Activated gamma-delta T cell (primary cell): ENCODE measurements at places on chromosomes 2 and 18.

GRCh38 chr2:217125014-217125413 is 265.1 kb upstream of the TNP1 start:
- no peak for DNase-seq

GRCh38 chr2:27582129-27582694 is 630 bp upstream of the ZNF512 start:
- DNase-seq = no peak

DNA sequence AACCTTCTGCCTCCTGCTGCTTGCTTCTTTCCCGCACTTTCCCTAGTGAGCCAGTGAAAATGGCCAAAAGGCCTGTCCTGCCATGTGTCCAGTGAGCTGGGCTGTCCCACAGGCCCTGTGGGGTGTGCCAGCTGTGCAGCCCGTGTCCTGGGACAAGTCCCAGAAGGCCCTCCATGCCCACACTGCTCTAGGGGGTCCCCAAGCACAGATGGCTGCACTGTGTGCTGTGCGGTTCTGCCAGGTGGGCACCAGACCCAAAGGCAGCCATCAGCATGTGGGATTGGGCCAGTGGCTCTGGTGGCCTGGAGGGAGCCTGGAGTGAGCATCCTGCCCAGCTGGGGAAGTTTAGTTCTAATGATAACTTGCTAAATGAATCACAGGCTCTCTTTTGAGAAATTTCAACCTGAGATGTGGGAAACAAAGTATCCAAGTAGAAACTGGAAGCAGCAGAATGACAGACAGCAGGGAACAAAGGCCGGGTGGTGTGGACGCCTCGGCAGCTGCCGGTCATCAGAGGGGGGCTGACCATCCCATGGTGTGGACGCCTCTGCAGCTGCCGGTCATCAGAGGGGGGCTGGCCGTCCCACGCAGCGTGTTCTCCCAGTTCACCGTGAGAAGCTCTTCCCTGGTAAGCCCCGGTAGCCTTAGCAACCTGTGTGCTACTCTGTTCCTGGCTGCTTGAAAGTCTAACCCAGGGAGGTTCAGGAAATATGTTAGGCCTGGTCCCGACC is 9.9 kb upstream of the CNDP2 start:
- no peak for DNase-seq

DNA sequence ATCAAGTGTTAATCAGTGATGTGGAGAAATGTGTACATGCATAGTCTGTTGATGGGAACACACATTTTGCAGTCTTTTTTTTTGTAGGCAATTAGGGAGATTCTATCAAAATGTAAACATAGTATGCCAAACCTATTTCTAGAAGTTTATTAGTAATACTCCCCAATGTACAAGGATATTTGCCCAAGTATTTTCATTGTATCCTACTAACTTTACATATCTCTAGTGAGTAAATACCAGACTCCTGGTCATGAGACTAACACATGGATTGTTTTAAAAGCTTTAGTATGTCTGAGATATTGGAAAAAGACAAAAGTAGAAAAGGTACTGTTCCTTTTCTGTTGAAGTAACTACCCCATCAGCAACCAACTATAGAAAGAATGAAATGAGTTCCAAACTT is 513.0 kb downstream of the PTPRM start:
- DNase-seq = no peak

DNA sequence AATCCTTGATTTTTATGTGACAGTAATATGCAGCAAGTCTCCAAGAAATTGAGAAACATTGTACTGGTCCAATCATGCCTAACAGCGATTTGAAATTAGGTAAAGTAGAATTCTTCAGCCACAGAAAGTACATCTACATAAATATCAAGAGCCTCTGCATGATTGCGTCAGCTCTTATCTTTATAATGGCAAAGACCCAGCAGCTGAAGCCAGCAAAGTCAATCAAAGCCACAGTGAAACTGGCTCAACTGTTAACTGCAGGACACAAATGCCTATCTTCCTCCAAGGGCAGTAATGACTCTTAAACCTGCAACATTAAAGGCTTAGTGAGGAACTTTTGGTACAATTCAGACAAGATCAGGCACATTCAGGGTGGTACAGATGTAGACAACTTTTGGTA is 102.5 kb downstream of the BARD1 start:
- DNase-seq = no peak

- no peak for DNase-seq
Measured at GRCh38 chr2:24788816-24789215, 4.4 kb downstream of the PTRHD1 start.

DNA sequence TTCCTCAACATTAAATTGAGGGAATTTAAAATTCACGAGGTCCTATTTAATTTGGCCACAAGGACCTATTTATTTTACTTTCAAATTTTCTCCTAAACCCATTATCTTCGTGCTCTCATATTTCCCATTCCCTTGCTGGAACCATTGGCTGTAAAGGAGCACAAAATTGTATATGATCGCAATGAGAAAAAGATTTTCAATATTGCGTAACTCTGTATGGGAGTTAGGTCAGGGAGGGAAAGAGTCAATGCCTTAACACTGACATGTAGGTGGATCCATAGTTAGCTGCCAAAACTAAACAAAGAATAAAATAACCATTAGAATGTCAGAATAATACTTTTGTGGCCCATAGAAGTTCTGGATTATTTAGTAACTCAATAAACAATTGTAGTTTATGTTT is 40.6 kb upstream of the ZC3H15 start:
- DNase-seq = no peak

DNA sequence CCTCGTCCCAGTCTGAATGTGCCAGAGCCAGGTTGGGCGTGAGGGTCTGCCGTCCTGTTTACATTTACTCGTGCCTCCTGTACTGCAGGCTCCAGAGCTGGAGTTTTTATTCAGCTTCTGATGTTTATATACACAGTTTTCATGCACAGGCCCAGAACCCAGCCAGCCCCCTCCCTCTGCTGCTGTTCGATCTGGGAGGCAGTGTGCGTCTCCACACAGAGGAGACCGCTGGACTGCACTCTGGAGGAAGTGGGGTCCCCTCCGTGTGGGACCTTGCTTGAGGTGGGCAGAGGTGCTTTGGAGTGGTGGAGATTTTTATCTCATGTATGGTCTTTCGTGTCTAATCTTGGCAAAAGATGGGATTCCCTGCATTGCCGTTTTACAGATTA is 90.6 kb downstream of the GLI2 start:
- DNase-seq = no peak

- DNase-seq = no peak
Measured at GRCh38 chr2:38230756-38231155, 146.3 kb downstream of the ATL2 start.

GRCh38 chr2:204982303-204982702 is 437.0 kb downstream of the PARD3B start:
- DNase-seq = no peak

- no peak for DNase-seq
Measured at GRCh38 chr2:159539701-159540100, 76.6 kb downstream of the BAZ2B start.

- no peak for DNase-seq
Measured at GRCh38 chr2:1049691-1050090, 99.0 kb downstream of the SNTG2 start.

DNA sequence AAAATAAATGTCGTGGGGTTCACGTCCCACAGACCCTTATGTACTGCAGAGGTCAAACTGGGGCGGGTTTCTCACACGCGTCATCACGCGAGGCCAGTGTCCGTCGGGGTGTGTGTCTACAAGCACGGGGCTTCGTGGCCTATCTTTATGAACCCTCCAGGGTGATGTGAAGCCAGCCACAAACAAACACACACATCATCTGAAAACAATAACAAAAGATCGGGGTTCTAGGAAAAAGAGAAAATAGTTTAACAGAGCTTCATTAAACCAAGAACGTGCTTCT is 23.3 kb downstream of the LDLRAD4 start:
- no peak for DNase-seq

GRCh38 chr18:49843131-49843530 is 29.8 kb upstream of the ACAA2 start:
- no peak for DNase-seq

- DNase-seq = no peak
Measured at GRCh38 chr2:182049372-182050148, 63.9 kb downstream of the PPP1R1C start.

DNA sequence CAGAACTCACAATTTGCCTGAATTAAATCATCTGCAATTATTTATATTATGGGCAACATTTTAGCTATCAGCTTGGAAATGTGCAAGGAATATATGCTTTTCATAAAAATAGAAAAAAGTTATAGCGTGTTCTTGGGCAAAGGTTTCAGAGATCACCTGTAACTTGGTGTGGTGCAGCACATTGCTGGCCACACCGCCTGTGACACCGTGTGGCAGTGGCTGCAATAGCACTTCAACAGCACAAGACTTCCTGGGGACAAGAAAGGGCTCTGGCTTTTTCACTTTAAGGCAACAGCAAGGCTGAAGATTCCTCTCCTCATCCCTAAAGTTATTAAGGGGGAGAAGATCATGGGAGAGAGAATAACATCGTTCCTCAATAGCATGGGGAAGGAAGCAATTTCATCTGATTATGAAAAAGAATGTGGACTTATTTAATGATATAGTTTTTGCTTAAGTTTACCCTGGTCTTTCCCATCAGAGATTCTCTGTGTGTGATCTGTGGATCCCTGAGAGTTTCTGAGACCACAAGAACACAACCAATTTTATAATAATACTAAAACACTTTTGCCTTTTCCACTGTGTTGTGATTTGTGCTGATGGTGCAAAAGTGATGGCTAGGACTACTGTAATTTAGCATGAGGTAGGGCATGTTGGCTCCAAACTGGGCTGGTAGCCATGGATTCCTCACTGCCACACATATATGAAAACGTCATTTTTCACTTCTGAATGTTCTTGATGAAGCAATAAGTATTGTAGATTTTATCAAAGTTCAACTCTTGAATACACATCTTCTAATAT is 15.0 kb upstream of the SERPINB3 start:
- no peak for DNase-seq

- DNase-seq = no peak
Measured at GRCh38 chr2:237863102-237863511, 3.7 kb downstream of the RAMP1 start.

GRCh38 chr2:144382849-144383248 is 137.1 kb downstream of the ZEB2 start:
- no peak for DNase-seq

- no peak for DNase-seq
Measured at GRCh38 chr2:109032229-109032820, 43.3 kb upstream of the EDAR start.

- no peak for DNase-seq
Measured at GRCh38 chr2:239694487-239694886, 293.7 kb upstream of the HDAC4 start.

DNA sequence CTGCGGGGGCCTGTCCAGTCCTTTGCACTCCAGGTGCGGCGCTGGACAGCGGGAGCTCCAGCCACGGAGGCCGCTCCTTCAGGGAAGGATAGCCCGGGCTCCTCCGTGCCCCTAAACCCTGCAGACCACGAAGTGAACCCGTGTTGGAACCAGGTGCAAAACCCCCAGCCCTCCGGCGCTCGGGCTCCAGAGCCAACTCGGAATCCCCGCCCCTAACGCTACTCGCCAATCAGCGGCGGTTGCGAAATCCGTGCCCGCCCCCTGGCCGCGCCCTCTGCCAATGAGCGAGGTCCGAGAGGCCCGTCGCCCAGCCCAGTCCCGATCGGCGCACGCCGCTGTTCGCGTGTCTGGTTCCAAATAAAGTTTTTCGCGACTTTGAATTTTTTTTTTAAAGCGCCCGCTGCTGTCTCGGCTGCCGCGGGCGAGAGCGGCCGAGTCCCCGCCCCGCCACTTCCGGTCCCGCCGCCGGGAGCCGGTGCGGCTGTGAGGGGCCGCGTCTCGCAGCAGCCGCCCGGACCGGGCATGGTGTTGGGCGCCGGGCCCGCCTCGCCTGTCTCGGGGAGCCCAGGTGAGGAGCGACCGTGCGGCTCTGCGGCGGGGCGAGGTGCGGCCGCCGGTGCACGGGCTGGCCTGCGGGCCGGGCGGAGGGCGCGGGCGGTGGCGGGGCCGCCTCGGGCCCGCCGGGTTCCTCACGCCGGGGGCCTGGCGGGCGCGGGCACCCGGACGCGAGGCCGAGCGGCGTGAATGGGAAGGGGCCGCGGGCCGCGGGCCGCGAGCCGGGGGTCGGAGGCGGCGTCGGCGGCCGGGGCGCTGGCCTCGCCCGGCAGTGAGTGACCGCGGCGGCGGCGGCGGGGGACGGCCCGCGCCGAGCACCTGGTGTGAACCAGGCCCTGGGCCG is at the start of gene UBE2F:
Gene UBE2F, plus strand, starts transcription at position 450 of the 898 bp plus-strand sequence. CDS start 6,094 bp downstream, outside the sequence.
- DNase-seq = peak; percentile 95

GRCh38 chr2:188328419-188328818 is 36.7 kb downstream of the GULP1 start:
- DNase-seq = no peak

- DNase-seq = no peak
Measured at GRCh38 chr2:12514631-12515437, 201.9 kb upstream of the TRIB2 start.

- DNase-seq = no peak
Measured at GRCh38 chr18:69531973-69532372, 131.3 kb downstream of the DOK6 start.

DNA sequence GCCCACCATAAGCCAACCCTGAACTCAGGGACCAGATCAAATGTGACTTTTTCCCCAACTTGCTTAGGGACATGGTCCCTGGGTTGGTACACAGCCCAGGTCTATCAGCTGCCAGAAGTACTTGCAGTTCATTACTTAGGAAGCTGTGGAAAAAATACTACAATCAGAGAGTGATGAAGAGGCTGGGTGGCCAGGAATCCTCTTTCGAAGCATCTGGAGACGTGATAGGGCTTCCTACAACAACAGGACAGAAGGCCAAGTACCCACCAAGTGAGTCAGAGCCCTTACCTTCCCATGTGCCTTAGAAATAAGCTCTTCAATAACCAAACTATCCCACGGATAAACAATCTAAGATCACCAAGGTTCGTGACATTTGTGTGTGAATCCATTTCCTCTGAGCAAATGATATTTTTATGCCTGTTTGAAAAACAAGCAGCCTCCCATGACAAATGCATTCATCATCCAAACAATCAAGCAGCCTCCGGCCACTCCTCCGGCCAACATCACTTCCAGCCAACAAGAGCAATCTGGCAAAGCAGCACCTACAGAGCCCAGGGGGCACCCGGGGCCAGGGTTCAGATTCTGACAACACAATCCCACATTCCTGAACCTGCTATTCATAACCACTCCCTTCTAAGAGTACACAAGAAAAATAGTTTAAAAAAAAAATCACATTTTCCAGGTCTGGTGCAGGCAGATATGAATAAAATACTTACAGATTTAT is 26.4 kb downstream of the TBC1D8 start:
- no peak for DNase-seq

DNA sequence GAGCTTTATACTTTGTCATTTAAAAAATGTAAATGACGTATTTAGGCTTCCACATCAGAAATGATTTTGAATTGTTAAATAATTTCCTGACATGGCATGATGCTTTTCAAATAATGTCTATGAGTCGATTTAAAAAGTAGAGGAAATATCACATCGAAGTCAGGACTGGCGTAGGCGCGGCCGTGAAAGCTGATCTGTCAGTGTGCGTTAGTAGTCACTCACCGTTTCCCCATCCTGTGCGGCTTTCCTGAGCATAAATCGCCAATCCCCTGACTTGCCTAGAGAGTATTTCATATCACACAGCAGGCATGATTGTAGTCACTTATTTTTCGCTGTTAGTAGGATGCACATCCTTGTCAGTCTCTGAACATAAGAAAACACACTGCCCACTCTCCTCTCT is 843.1 kb downstream of the SOCS6 start:
- DNase-seq = no peak
